ENCODE measurements at places on chromosomes 2 and 18.

- no peak for DNase-seq
Measured at GRCh38 chr2:1498176-1498575, 84.9 kb downstream of the TPO start.

- DNase-seq: no peak
Measured at GRCh38 chr18:67074309-67074708, 442.2 kb downstream of the DSEL start.

DNA sequence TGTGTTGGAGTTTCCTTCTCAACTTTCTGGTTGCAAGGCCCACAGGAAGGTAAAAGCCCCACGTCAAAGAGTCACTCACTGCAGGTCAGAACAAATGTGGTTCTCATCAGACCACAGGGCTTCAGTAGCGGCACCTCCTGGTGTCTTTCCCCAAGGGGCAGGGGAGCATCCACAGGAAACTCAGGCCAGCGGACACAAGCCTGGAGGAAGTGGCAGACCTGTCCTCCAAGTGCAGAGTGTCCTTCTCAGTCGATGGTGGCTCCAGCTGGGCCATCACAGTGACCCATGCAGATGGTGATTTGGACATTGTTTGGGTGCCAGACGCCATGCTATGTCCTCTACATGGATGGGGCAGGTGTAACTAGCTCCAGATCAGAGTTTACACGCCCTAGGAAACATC is 84.9 kb downstream of the ACKR3 start:
- no peak for DNase-seq

DNA sequence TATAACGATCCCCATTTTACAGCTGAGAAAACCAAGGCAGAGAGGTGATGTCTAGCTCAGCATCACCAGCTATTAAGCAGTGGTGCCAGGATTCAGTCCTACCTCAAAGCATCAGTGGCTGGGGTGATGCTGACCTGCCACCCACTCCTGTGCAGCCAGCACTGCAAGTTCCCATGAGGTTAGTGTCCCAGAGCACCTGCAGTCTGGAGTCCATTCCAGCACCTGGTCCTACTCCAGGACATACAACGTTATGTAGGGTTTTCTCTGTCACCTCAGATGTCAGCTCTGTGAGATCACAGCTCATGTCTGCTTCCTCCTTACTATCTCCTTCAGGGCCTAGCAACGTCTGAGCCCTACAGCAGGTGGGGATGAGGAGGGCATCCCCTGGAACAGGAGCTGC is 328.0 kb upstream of the HS6ST1 start:
- no peak for DNase-seq

DNA sequence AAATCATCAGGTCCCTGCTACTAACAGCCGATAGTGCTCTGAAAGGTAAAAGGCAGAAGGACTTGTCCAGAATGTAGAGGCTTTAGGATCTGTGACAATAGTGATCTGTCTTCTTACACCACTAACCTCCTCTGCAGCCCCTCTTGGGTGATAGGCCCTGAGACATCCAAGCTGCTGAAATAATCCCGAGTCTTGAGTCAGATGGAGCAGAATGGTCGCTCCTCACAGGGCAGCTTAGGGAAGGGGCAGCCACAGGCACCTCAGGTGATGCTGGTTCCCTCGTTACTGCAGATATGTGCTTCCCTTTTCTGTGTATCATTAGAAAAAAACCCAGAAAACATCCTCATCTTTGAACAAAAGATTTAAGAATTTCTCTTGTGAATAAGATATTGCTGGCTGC is 157.1 kb upstream of the DLX2 start:
- no peak for DNase-seq

DNA sequence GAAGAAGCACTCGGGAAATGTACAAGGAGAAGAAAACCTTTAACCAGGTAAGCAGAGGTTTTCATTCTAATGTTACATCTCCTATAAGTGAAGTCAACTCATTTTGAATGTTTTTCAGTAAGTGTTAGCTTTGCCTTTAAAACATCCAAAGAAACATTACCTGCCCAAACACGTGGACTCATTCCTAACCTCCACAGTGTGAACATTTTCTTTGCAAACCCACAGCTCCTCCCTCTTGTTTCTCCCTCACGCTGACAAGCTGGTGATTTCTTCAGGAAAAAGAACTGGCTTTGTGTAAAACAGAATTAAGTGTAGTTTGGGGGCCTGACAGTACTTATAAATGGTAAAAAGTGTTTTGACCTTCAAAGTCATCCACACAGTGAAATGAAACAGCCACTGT is 72.5 kb downstream of the MTCL1 start:
- no peak for DNase-seq

GRCh38 chr2:23595601-23596251 is 210.7 kb downstream of the KLHL29 start:
- peak; percentile 31 for DNase-seq

DNA sequence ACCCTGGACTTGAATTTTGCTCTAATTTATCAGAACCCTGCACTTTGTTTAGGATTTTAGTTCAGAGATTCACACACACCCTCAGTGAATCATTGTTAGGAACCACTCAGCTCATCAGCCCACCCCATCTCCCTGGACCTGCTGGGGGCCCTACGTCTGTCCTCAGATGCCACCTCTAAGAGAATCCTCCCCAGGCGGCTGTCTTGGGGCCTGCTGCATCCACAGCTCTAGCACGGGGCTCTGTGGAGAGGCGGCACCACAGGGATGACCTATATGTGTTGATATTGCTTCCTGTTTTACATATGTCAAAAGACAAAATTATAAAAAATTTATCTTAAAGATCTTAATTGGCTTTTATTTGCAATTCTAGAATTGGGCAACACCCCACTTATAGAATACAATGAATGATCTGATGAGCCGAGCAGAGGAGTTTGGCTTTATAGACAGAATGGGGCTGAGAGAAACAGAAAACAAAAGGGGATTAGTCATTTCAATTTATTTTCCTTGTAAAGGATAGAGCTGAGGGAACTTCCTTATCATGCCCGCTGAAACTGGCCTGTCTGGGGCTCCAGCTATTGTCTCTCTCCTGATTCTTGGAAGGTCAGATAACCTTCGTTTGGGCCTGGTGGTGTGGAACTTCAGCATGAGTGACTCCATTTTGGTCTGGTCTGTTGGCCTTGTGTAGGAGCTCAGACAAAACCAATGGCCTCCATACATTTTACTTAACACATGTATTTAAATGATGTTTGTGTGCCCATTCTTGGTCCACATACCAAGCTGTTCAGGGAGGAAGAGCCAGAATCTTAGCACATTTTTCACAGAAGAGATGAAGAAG is 1.4 kb downstream of the MYO7B start:
- no peak for DNase-seq

DNA sequence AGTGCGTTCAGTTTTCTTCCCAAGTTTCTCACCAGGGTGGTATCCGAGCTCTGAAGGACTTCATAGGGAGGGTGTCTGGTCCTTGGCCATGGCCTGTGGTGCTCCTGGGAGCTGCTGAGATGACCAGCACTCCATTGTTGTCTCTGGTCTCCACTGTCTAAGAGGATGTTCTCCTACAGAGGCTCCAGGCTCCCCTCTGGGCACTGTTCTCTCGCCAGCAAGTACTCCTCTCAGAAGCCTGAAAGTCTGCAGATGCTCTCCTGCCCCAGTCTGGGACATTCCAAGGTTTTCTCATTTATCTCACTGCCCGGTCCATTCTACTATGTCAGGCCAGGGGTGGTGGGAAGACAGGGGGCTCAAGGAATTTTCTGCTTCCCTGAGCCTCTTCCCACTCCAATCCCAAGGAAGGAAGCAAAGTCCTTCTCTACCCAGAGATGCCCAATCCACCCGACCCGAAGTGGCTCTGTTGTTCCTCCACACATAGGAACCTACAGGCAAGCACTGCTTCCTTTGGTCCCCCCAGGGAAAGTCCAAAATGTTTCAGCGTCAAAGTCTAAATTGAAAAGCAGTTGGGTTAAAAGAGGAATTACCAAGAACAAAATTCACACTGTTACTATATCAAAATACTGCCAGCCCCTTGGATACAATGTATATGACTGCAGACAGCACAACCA is 110.5 kb downstream of the GYPC start:
- no peak for DNase-seq

- peak; percentile 44 for DNase-seq
Measured at GRCh38 chr2:69164061-69164778, 151.2 kb downstream of the ANTXR1 start.

GRCh38 chr2:15735484-15736326 is 144.0 kb downstream of the DDX1 start:
- DNase-seq: no peak

GRCh38 chr2:68743531-68743930 is 8.9 kb downstream of the ARHGAP25 start:
- DNase-seq: no peak

- peak; percentile 6 for DNase-seq
Measured at GRCh38 chr2:46914578-46915230, 902 bp downstream of the MCFD2 start.

GRCh38 chr2:65354773-65355172 is 77.6 kb downstream of the SPRED2 start:
- no peak for DNase-seq

DNA sequence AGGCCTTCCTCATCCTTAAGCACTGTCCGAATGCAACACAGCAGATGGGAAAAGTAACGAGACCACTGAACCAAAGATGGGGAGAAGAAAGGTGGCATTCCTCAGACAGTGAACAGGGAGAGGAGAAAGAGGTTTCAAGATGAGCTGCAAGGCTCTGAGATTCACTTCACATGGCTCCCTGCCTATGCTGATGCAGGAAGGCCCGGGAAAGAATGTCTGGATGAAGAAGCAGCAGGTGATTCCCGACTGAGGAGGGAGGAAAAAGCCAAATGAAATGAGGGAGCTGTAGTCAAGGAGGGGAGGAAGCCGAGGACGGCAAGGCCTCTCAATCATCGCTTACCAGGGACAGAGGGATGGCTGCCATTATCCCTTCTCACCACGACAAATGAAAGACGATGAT is 98.5 kb upstream of the BOD1L2 start:
- DNase-seq: no peak

- no peak for DNase-seq
Measured at GRCh38 chr2:211133766-211134165, 577.4 kb downstream of the CPS1 start.
